ENCODE measurements at places on chromosomes 13 and 19.

DNA sequence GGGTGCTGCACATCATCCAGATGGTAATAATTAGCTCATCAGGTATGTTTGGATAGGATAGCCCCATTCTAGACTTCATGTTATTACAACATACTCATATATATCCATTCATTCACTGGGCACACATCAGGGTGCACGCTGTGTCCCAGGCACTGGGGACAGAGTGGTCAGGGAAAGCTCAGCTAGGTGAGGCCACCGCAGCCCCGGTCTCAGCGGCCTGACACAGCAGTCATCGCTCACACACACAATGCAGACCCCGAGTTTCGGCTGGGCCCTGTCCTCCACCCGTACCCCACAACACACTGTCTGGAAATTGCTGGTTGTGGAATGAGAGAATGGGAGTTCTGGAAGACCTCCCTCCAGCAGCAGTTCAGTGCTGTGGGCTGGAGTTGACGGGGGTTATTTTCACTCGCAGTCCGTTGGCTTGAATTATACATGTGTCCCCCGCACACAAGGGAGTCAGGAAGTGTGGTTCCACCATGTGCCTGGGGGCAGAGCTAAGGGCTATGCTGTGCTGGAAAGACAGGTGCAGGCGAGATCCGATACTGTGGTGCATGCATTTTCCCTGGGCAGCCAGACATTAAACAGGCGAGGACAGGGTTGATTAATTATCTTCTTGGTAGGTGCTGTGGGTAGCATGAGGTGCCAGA lies 257.6 kb downstream of the TEX29 start:
- DNase-seq: no peak

GRCh38 chr13:101139081-101139480 lies 277.2 kb downstream of the NALCN start:
- DNase-seq: no peak

DNA sequence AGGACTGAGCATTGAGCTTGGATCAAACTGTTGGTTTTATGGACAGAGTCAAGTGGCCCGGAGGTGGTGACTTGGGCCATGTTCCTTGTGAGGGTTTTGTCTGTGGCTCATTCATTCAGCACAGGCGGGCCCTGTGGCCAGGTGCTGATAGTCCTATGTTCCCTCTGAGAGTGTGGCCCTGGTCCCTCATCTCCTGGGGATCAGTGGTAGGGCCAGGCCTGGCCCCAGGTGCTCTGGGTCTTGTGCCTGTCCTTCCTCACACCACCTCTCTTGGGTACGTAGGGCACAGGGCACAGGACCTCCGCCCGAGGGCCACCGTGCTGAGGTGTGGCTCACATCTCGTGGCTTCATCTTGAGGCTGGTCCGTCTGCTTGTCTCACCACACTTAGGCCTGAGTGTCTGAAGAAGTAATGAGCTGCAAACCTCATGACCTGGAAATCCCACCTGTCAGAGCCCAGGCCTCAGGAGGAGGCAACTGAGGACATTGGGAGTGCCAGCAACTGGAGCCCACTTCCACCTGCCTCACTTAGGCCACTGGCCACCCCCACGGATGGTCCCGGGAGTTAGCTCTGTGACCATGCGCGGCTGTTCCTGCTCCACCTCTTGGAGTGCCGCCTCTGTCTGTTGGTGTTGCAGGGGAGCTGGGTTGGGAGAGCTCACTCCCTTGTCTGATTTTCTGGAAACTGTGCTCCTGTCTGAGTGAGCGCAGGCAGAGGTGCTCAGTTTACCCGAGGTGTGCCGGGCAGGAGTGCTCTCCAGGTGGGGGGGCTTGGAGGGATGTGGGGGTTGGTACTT lies 53.4 kb downstream of the KDM4B start:
- no peak for DNase-seq

GRCh38 chr19:57830071-57830602 lies at the start of gene ZNF587B:
Gene ZNF587B (plus strand): TSS chr19:57830299. CDS start chr19:57830529, 230 bp downstream.
- DNase-seq: no peak

DNA sequence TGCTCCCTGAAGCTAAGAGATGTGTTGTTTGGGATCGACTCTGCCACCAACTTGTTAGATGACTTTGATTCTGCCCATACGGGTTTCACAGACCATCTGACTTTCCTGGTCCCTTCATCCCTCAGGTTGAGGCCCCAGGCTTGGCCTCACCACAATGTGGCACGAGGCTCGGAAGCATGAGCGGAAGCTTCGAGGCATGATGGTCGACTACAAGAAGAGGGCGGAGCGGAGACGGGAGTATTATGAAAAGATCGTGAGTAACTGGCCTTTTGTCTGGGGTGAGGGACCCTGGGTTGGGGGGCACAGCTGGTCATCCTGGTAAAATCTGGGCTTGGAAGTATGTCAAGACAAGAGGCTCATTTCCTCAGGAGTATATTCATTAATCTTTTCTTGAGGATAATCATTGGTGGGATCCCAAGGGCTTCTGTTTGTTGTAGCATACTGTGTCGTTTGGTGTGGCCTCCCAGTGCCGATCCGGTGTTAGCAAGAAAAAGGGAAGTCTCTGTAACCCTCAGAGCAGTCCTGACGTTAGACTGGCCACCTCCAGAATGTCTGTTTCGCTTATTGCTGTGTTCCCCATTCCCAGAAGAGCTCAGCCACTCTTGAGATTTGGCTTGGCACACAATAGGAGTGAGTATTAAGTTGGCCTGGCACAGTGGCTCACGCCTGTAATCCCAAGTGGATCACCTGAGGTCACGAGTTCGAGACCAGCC lies 1.4 kb downstream of the CLASRP start:
- no peak for DNase-seq
